ENCODE measurements at places on chromosomes 12 and 14.

- no peak for DNase-seq
Observed at GRCh38 chr12:13071305-13072280, 27.4 kb downstream of the FAM234B start.

DNA sequence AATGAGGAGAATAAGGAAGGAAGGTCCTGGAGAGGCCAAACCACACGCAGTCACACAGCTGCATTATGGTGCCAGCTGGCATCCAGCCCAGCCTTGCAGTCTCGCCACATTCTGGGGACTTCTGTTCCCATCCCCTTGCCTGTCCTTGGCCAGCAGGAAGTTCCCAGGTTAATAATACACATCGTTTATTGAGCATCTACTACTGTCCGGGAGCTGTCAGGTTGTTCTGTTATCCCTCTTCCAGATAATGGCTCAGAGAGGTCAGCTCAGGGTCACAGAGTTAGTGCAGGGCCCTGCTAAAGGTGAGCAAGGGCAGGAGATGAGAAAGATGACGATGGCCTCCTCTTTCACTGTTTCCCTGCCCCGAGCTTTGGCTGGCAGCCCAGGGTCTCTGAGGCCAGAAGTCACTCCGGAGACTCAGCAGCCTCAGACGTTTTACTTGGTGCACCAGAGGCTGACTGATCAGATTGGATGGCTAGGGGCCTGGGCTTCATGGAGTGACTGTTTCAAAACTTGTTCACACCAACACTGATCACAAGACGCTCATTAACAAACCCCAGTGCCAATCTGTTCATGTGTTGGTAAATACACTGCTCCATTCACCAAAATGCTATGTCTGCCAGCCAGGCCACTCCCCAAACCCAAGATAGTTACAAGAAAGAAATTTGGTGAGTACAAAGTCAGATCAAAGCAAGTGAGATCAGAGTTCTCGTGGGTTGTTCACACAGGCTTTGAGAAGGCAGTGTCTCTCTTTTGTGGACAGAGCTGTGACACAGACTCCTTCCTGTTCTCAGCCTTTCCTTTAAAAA is 79.2 kb downstream of the B4GALNT3 start:
- no peak for DNase-seq

GRCh38 chr14:32014057-32014456 is 63.0 kb upstream of the ARHGAP5 start:
- DNase-seq = no peak

- no peak for DNase-seq
Observed at GRCh38 chr12:40469736-40470135, 222.5 kb upstream of the CNTN1 start.

- no peak for DNase-seq
Observed at GRCh38 chr12:129127771-129128170, 274.5 kb downstream of the GLT1D1 start.

GRCh38 chr12:9273276-9273675 is 65.1 kb upstream of the PZP start:
- DNase-seq = no peak

- DNase-seq = no peak
Observed at GRCh38 chr14:102071283-102071998, 15.4 kb downstream of the HSP90AA1 start.

DNA sequence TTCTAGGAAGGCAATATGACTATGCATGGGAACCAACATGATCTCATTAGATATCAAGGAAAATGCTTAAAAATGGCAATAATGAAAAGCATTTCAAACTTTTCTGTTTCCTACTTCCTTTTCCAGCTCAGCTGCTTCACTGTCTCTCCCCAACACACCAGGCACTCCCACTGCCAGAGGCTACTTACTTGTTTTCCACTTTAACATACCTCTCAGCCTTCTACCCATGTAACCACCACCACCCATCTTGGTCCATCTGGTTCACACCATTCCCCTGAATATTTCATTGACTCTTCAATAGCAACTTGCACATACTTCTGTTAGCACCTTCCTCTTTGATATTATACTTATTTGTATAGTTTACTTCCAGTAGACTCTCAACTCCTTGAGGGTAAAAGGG is 168.3 kb upstream of the NPAS3 start:
- DNase-seq = no peak

- no peak for DNase-seq
Observed at GRCh38 chr12:4789776-4790175, 69.6 kb downstream of the GALNT8 start.

- no peak for DNase-seq
Observed at GRCh38 chr12:92603741-92604432, 98.9 kb upstream of the PLEKHG7 start.

- no peak for DNase-seq
Observed at GRCh38 chr14:31232081-31232480, 24.5 kb upstream of the HECTD1 start.

GRCh38 chr12:116226026-116226425 is 51.5 kb downstream of the MED13L start:
- no peak for DNase-seq

DNA sequence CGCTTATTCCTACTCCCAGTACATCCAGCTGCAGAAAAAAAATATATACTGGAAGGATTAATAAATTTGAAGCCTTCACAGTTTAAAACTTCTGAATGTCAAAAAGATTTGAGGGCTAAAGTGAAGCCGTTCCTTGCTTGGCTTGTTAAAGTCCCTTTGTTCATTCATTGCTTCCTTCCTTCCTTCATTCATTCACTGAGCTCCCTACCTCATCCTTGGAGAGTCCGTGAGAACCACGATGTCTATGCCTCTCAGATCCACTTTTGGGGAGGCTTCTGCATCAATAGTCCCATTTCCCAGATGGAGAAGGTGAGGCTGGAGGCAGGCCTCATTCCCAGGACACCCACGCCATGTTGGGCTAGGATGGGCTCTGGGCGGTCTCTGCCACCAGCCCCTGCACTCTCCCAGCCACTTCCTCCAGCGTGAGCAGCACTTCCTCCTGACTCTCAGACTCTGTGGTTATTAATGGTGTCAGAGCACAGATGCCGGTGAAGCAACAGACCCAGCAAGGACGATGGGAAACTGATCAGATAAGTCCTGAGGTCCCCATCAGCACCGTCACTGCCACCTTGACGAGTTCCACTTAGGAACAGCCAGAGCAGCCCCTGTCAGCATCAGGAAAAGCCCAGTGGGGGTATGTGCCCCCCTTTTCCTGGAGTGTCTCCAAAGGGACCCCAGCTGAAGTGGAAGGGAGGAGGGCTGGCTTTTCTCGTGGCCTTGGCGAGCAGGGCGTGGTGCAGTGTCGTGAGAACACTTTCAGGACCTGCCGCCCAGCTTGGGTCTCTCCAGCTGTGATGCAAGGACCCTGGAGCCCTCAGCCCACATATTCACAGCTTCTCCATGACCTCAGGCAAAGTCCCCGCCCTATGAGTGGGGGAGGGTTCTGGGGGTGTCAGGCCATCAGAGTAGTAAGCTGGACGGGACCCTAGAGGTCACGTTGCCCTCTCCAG is 21.2 kb downstream of the ASB2 start:
- DNase-seq = no peak

GRCh38 chr12:102438047-102438826 is 42.1 kb downstream of the IGF1 start:
- DNase-seq = no peak

GRCh38 chr12:59742841-59743240 is 147.0 kb downstream of the SLC16A7 start:
- no peak for DNase-seq

DNA sequence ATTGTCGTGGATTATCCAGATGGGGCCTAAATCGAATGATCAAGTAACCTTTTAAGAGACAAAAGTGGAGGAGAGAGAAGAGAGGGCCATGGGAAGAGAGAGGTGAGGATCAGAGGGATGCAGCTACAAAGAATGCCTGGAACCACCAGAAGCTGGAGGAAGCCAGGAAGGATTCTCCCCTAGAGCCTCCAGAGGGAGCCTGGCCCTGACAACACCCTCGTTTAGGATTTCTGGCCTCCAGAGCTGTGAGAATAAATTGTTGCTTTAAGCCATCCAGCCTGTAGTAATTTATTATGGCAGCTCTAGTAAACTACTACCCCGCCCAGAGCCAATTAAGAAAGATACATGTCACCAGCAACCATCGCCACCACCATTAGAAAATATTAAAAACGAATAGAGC is 46.2 kb upstream of the GSC start:
- no peak for DNase-seq
